ENCODE measurements at places on chromosomes 1 and 21. TPM values are rescaled to one million over a fixed set of nuclear protein-coding genes. Genes with fewer than 3 reads are reported as not detected.

The MROH9 gene
- not detected for polyA plus RNA-seq

GRCh38 chr1:45348609-45348965 is 8.3 kb upstream of the MUTYH start:
- DNase-seq = no peak

- no peak for DNase-seq
Measured at GRCh38 chr1:19894218-19894617, 12.0 kb downstream of the OTUD3 start.

- DNase-seq = no peak
Measured at GRCh38 chr1:159897962-159898361, 2.0 kb downstream of the CFAP45 start.

The HES2 gene
- polyA plus RNA-seq = not detected

The FLG2 gene
- polyA plus RNA-seq = not detected

The NBPF14 gene
- polyA plus RNA-seq = 4.2 TPM

The CHODL gene
- 0.42 TPM for polyA plus RNA-seq

The PRCC gene
- polyA plus RNA-seq = 32.8 TPM

DNA sequence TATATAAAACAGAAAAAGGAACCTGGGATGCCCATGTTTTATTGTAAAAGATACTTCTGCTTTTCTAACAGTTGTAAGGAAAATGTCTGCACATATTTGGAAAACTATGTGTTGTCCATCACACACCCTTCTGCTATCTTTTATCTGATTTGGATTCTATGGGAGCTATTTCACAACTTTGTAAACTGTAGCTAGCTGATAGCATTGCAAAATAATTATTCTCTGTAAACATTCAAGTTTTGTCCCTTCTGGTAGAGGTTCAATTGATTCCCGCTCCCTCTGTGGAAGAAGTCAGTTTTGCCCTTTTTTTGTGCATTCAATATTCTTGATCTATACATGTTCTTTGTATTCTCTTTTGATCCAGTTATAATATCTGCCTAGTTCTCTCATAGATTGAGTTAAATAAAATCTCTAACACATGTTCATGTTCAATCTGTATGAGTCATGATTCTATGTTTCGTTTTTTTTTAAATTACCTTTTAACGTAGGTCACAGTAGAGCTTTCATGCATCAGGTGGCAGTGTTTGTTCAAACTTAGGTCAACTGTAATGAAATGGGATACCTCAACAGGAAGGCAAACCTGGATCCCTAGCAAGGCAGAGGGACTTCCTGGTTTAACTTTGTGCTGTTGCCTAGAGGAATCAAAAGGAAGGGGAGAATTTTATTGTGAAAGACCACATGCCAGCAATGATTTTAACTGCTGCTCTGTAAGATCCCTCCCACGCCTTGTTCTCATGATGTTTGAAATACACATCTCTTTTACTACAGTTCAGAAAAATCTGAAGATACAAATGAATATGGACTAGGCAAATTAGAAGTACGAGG is 26.0 kb upstream of the BCL9 start:
- peak; percentile 25 for DNase-seq

DNA sequence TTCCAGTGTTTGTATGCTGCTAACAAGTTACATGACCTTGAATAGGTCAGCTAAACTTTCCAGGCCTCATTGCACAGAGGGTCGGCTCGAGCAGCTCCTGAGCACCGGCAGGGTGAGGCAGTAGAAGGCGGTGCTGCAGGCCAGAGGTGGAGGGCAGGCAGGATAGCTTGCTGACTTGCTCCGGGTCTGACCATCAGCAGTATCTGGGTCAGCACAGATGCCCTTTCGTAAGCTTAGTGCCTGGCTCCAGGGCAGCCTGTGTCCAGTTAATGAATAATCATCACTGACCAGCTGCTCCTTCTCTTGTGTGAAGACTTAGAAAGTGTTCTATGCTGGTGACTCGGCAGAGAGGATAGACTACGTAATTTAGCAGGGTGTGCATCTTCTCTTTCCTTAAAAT is 6.9 kb downstream of the MAPKAPK2 start:
- DNase-seq = no peak

All from CD4-positive, alpha-beta memory T cell (primary cell).